ENCODE measurements at places on chromosomes 6 and 20. TPM values are rescaled to one million over a fixed set of nuclear protein-coding genes. Genes with fewer than 3 reads are reported as not detected.

The AURKA gene
- 130 TPM for total RNA-seq

The REPS1 gene
- 37.0 TPM for total RNA-seq

The SOX18 gene
- not detected for total RNA-seq

The RPS10 gene
- total RNA-seq, result 2,414 TPM

The NMBR gene
- not detected for total RNA-seq

The SYNDIG1 gene
- total RNA-seq, result 0.11 TPM

The AFDN gene
- total RNA-seq, result 34.2 TPM

The MDFI gene
- 0.23 TPM for total RNA-seq

The HMGN3 gene
- 67.8 TPM for total RNA-seq

The LRRC73 gene
- 1.2 TPM for total RNA-seq

The NFATC2 gene
- total RNA-seq, result 0.06 TPM

The TTK gene
- total RNA-seq, result 69.5 TPM

The MRPS18B gene
- 56.5 TPM for total RNA-seq

The EMILIN3 gene
- not detected for total RNA-seq

The MATN4 gene
- 0.23 TPM for total RNA-seq

The SPAG4 gene
- 12.6 TPM for total RNA-seq

The CMTR1 gene
- 40.3 TPM for total RNA-seq

The WFDC10B gene
- total RNA-seq, result not detected

The DDX43 gene
- not detected for total RNA-seq
